CD4-positive, alpha-beta T cell treated with Interleukin-4 for 4 hours (primary cell): ENCODE measurements at places on chromosomes 16 and 17.

GRCh38 chr17:1004769-1005295, 7.9 kb downstream of the TIMM22 start:
- DNase-seq: no peak

DNA sequence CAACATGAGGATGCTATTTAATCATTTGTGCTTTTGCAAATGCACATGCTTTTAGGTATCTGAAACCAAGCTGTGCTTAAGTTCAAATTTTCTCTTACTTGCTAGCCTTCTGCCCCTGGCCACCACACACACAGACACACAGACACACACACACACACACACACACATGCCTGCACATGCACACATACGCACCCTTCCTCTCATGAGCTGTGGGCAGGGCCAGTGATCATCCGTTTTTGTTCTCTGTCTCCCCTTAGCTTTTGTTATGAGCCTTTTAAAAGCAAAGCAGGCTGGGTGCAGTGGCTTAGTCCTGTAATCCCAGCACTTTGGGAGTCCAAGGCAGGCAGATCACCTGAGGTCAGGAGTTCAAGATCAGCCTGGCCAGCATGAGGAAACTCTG, 34.2 kb downstream of the CD300LF start:
- no peak for DNase-seq

DNA sequence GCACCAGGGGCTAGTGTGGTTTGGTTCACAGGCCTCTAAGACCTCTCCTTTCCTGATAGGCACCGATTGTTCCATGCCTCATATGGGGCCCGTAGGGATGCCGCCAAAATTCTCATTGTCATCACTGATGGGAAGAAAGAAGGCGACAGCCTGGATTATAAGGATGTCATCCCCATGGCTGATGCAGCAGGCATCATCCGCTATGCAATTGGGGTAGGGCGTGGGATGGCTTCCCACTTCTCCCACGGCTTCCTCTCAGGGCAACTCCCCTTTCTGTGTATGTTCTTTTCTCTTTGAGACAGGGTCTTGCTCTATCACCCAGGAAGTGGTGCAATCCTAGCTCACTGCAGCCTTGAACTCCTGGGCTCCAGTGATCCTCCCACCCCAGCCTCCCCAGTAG, 5.3 kb downstream of the ITGAX start:
- no peak for DNase-seq

GRCh38 chr17:66762276-66762675, 72.6 kb upstream of the CACNG5 start:
- no peak for DNase-seq

DNA sequence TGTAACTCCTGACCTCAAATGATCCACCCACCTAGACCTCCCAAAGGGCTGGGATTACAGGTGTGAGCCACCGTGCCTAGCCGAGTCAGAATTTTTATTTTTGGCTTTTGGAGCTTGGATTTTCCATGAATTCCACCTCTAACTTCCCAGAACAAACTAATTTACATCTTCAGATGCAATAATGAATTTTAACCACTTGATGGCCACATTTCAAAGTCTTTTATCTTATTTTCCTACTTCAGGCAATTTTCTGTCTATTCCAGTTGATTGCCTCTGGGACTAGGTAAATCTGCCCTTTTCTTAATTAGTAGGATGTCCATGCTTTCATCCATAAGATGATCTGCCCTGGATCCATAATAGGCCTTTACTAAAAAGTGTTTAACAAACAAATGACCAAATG, 156.4 kb upstream of the ANKFN1 start:
- DNase-seq: no peak

GRCh38 chr16:62692685-62693084, 656.4 kb upstream of the CDH8 start:
- no peak for DNase-seq

DNA sequence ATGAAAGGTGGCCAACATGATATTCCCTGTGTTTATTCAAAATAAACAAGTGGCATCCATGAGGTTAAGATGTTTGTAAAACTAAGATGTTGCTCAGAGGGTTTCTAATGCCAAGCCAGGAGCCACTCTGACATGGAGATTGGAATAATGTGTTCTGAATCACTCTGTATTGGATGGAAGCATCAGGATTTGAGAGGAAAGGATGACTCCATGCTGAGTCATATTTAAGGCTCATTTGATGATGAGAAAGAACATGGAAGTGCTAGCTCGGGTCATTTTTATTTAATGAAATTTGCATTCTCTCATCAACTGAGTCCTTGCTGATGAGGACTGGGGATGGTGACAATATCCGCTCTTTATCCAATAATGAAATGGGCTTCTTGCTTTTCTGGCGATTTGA, 6.2 kb downstream of the VAT1L start:
- DNase-seq: no peak

GRCh38 chr17:70862295-70862694, 693.0 kb downstream of the KCNJ2 start:
- no peak for DNase-seq

DNA sequence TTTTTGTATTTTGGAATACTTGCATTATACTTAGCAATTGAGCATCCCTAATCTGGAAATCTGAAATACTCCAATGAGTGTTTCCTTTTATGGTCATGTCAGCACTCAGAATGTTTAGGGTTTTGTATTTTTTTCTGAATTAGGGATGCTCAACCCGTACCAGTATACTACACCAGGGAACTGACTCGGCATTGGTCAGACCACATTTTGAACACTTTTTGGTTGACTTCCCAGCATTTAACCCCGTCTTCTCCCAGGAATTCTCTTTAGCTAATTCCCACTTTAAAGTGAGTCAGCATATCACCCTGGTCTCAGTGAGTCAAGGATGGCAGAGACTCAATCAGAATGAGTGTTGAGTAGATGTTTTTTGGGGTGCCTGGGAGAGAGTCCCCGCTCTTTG, 177.9 kb downstream of the SPECC1 start:
- DNase-seq: no peak

- DNase-seq: no peak
These were observed 4.1 kb downstream of the NDRG4 start for GRCh38 chr16:58503863-58504688.

- no peak for DNase-seq
These were observed 47.6 kb downstream of the MYH13 start for GRCh38 chr17:10325031-10325695.

DNA sequence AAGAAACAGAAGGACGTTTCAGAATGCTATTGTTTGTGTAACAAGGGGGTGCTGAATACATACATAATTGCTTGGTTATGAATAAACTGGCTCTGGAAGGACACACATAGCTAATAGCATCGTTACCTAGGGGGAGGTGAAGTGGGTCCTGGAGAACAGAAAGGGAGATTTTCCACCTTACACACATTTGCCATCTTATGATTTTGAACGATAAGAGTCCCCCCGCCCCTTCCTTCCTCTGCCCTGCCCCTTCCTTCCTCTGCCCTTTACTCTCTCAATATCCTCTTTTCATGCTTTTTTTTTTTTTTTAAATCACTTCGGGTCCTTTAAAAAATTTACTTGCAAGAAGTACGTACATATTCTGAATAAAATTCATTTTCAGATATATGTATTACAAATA, 902 bp upstream of the DHRS7B start:
- peak; percentile 74 for DNase-seq

GRCh38 chr16:77868478-77868877, 80.1 kb downstream of the VAT1L start:
- DNase-seq: no peak

DNA sequence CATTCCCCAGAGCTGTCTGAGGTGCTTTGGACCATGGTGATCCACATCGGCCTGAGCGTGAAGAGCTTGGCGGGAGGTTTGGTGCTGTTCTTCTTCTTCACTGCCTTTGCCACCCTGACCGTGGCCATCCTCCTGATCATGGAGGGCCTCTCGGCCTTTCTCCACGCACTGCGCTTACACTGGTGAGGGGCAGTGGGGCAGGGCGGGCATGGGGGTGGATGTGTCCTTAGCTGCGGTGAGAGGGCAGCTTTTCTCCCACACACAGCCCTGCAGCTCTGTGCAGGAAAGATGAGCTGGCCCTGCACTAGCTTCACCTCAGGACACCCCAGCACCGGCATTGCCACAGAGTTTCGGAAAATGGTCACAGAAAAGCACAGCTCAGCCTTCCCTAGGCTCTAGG, 21.8 kb upstream of the NAGLU start:
- DNase-seq: no peak

DNA sequence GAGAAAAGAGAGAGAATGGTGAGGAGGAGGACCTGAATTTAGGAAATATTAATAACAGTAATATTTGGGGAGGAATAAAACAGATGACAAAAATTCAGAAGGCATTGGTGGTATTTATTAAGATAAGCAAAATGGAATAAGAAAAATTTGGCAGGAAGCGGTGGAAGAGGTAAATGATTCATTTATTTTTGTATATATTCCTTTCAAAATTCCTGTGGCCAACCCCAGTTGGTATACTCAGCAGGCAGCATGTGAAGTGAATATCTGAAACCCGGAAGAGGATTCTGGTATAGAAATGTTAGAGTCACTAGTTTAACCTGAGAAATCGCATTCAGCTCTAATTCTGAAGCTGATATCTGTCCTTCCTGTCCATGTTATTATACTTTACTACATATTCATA, 792.0 kb downstream of the KCNJ2 start:
- DNase-seq: no peak

GRCh38 chr17:41308251-41308917, 725 bp downstream of the KRTAP16-1 start:
- DNase-seq: peak; percentile 94

- no peak for DNase-seq
These were observed 68.9 kb upstream of the EEF2KMT start for GRCh38 chr16:5166486-5166885.

GRCh38 chr16:8717892-8718415, 43.5 kb downstream of the ABAT start:
- DNase-seq: no peak

- DNase-seq: no peak
These were observed 27.9 kb upstream of the ARL6IP1 start for GRCh38 chr16:18829251-18829650.

DNA sequence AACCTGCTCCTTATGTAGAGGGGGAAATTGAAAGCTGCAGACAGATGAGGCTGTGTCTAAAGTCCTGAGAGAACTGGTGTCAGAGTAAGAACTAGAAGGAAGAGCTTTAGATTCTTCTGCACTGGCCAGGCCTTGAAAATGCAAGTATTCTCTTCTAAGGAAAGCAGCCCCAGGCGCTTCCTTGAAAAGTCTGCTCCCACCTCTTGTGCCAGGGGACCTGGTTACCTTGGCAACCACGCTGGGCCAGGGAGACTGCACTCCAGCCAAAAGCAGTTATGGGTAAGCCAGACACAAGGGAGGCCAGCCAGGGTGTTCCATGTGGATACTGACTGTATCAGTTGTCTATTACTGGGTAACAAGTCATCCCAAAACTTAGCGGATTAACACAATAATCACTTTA, 228.6 kb upstream of the SDK2 start:
- no peak for DNase-seq

- no peak for DNase-seq
These were observed 1034.0 kb upstream of the EEF2KMT start for GRCh38 chr16:6131526-6132050.

GRCh38 chr16:67857547-67858233, 10.2 kb upstream of the CENPT start:
- peak; percentile 87 for DNase-seq
